Activated CD8-positive, alpha-beta memory T cell treated with anti-CD3 and anti-CD28 coated beads, Interleukin-2, amount 10 ng/mL, durations not matched to agents 7 days and 5 days (primary cell): ENCODE measurements at places on chromosomes 6 and 20. TPM values are rescaled to one million over a fixed set of nuclear protein-coding genes. Genes with fewer than 3 reads are reported as not detected.

GRCh38 chr6:158313989-158314388 is 1.7 kb downstream of the TULP4 start:
- no peak overlapping the region for H3K27ac ChIP-seq
- H3K36me3 ChIP-seq: peaks cover 34% of the 10 kb centered on the region
- H3K4me3 ChIP-seq: peak overlapping the region; percentile 22
- peak; percentile 60 for DNase-seq
- H3K4me1 ChIP-seq: peaks cover 22% of the 10 kb centered on the region
- H3K27me3 ChIP-seq: no peaks in the 10 kb centered on the region

GRCh38 chr6:158737710-158738615 is 81.2 kb downstream of the EZR start:
- no peak overlapping the region for H3K4me3 ChIP-seq
- DNase-seq: no peak
- peaks cover 82% of the 10 kb centered on the region for H3K36me3 ChIP-seq
- peak overlapping the region; percentile 1 for H3K27ac ChIP-seq
- no peaks in the 10 kb centered on the region for H3K27me3 ChIP-seq

- no peak overlapping the region for H3K4me3 ChIP-seq
- H3K27me3 ChIP-seq: no peaks in the 10 kb centered on the region
- peaks cover 4% of the 10 kb centered on the region for H3K4me1 ChIP-seq
- no peak for DNase-seq
- no peaks in the 10 kb centered on the region for H3K36me3 ChIP-seq
These were observed 174.9 kb downstream of the ISM1 start for GRCh38 chr20:13396022-13396421.

- H3K27me3 ChIP-seq: peaks cover 5% of the 10 kb centered on the region
- peaks cover 8% of the 10 kb centered on the region for H3K4me1 ChIP-seq
- H3K36me3 ChIP-seq: peaks cover 5% of the 10 kb centered on the region
- no peak overlapping the region for H3K27ac ChIP-seq
These were observed 244.7 kb downstream of the PTPRK start for GRCh38 chr6:128275681-128276080.

- peaks cover 2% of the 10 kb centered on the region for H3K27me3 ChIP-seq
- no peak overlapping the region for H3K27ac ChIP-seq
- H3K4me1 ChIP-seq: peaks cover 1% of the 10 kb centered on the region
- no peak for DNase-seq
- H3K4me3 ChIP-seq: no peak overlapping the region
These were observed 212.8 kb upstream of the FUT9 start for GRCh38 chr6:95802978-95803377.

DNA sequence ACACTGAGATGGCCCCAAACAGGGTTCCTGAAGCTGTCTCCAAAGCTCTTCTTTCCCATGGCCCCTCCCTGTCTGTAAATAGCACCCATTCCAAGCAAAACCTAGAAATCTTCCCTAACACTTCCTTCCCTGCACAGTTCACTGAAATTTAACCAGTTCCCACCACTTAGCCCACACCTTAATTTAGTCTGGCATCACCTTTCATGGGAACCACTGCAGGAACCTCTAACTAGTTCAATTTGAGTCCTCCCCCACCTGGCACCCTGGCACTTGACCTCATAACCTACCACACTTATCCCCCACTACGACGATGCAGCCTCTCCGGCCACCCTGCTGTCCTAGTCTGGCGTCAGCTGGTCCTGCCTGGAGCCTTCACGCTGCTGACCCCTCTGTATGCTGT is 278.7 kb downstream of the GMDS start:
- H3K4me1 ChIP-seq: no peaks in the 10 kb centered on the region
- no peak overlapping the region for H3K4me3 ChIP-seq
- no peak for DNase-seq

GRCh38 chr20:43477193-43477592 is 19.5 kb downstream of the SRSF6 start:
- no peak overlapping the region for H3K4me3 ChIP-seq
- peaks cover 19% of the 10 kb centered on the region for H3K27me3 ChIP-seq
- no peaks in the 10 kb centered on the region for H3K4me1 ChIP-seq
- DNase-seq: no peak
- no peaks in the 10 kb centered on the region for H3K36me3 ChIP-seq
- H3K27ac ChIP-seq: no peak overlapping the region

DNA sequence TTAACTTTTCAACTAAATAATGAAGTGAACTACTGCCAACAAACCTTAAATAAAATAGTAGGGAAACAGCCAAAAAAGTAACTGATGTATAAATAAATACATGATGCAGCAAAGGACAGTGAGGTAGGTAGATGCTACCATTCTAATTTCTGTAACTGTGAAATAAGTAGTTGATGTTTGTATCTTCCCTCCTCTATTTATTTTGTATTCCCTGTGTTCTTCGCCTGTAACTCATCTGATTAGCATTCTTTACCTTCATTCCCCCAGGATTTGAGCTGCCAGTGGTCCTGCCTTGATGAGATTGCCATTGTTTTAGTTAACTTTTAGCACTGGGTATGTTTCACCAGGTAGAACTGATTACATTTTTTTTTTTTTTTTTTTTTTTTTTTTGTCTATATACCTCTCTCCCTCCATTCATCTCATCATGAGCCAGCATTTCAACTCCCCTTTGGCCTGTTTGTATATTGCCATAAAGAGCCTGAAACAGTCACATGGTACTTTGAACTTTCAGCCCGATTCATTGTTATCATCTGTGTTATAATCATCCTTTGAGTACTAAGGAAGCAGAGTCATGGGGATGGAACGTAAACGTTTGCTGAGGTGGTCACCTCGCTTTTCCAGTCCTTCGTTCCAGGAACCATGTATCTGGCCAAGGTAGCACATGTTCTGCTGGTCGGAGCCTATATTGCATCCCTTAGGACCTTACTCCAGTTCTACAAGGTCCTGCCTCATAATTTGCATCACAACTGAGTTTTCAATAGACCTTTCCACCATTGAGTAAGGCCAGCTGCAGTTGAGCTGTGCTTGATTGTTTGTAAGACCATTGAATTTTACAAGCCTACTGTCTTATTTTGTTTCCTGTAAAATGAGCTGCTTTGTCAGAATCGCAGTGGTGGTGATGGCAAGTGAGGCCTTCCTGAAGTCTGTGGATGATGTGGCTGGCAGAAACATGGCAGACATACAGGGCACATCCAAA is 107.6 kb downstream of the JAG1 start:
- no peak overlapping the region for H3K4me3 ChIP-seq
- no peak overlapping the region for H3K27ac ChIP-seq
- H3K27me3 ChIP-seq: no peaks in the 10 kb centered on the region
- peaks cover 44% of the 10 kb centered on the region for H3K4me1 ChIP-seq
- peaks cover 24% of the 10 kb centered on the region for H3K36me3 ChIP-seq
- no peak for DNase-seq

GRCh38 chr20:15900443-15900842 is 672.8 kb downstream of the KIF16B start:
- peaks cover 7% of the 10 kb centered on the region for H3K4me1 ChIP-seq
- H3K36me3 ChIP-seq: no peaks in the 10 kb centered on the region
- no peaks in the 10 kb centered on the region for H3K27me3 ChIP-seq
- H3K27ac ChIP-seq: no peak overlapping the region
- DNase-seq: no peak

DNA sequence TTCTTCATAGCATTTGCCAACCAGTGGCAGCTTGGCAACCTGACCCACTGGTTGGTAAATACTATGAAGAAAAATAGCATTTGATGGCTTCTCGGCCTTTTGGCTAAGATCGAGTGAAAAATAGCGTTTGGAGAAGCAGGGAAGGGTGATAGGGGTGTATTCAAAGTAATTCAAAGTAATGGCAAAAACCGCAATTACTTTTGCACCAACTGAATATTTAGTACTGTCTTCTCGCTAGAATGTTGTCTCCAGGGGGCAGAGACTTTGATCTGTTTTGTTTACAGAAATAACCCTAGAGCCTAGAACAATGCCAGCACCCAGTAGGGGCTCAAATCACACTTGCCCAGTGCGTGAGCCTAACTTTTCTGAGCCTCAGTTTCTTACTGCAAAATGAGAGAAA is 106.1 kb downstream of the CDC5L start:
- H3K27me3 ChIP-seq: peaks cover 9% of the 10 kb centered on the region
- H3K27ac ChIP-seq: no peak overlapping the region
- H3K36me3 ChIP-seq: no peaks in the 10 kb centered on the region
- no peak for DNase-seq
- no peak overlapping the region for H3K4me3 ChIP-seq

DNA sequence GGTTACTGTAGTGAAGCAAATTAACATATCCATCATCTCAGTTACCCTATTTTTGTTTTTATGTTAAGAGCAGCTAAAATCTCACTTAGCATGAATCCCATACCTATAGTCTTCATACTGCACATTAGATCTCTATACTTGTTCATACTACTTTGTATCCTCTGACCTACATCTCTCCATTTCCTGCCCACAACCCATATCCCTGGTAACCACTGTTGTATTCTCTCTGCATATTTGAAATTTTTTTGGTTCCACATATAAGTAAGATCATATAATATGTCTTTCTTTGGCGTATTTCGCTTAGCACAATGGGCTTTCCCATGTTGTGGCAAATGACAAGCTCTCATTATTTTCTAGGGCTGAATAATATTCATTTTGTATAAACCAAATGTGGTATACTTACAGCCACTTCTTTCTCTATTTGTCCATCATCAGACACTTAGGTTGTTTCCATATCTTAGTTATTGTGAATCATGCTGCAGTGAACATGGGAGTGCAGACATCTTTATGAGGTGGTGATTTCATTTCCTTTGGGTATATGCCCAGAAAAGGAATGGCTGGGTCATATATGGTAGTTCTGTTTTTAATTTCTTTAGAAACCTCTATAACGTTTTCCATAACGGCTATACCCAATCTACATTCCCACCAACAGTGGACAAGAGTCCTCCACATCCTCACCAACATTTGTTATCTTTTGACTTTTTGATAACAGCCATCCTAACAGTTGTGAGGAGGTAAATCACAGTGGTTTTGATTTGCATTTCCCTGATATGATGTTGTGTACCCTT is 39.8 kb downstream of the BACH2 start:
- H3K4me1 ChIP-seq: peaks cover 36% of the 10 kb centered on the region
- H3K27me3 ChIP-seq: no peaks in the 10 kb centered on the region
- peak overlapping the region; percentile 67 for H3K27ac ChIP-seq
- peaks cover 56% of the 10 kb centered on the region for H3K36me3 ChIP-seq
- DNase-seq: peak; percentile 64

DNA sequence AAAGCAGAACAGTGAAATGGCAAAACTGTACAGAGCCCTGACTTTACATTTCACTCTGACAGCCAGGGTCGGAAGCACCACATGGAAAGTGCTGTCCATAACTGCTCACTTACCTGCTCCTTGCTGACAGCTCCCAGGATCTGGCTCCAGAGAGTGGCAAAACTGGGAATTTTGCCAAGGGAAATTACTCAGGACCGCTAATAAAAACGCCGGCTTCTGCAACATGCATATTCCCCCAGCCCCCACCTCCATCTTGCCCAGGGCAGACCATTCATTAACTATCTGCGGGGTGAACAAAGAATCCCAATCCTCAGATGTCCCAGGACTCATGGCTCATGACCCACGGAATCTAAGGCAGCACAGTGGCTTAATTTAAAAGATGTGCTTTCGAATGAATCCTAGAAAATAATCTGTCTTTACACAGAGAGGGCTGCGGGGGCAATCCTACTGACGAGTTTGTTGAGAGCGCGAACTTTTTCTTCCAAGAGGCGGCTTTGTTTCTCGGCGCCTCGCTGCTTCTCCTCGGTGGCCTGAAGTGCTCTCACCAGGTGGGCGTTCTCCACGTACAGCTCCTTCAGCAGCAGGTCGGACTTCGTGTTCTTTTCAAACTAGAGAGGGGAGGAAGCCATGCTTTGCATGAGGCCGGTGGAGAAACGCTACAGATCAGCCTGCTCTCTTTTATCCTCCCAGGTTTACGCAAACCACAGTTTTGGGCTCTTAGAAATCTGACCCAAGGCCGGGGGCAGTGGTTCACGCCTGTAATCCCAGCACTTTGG is 45.8 kb downstream of the GINS1 start:
- H3K4me3 ChIP-seq: no peak overlapping the region
- H3K27ac ChIP-seq: no peak overlapping the region
- no peaks in the 10 kb centered on the region for H3K4me1 ChIP-seq
- H3K27me3 ChIP-seq: no peaks in the 10 kb centered on the region
- no peak for DNase-seq

DNA sequence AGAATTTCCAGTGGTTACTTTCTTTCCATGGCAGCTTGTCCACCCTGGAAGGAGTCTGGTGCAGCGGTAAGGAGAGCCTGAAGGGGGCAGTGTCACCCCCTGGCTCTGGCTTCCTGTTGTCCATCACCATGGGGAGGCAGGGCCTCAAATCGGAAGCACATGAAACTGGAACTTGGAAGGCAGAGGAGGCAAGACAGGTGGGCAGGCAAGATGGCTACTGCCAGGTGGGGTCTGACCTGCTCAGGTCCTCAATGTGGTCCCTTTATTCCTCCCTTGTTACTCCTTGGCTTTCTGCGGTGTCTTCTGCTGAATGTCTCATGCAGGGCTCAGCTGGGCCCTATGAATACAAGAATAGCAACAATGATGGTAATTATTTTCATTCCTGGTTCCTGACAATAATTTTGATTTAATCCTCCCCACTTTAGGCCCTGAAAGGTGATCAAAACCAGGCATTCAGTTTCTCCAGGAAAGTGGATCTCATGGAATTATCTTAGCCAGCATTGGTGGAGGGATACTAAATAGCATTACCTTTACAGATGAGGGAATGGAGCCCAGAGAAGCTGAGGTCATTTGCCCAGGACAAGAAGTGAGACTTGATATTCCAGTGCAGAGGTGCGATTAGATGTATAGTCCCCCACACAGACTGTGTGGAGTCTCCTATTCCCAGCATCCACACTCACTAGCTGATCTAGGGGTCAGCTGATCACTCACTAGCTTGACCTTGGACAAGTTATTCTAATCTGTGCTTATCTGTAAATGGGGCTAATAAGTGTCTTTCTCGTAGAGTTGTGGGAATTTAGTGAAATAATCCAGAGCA is 17.6 kb upstream of the SNAI1 start:
- DNase-seq: no peak
- H3K27me3 ChIP-seq: no peaks in the 10 kb centered on the region
- no peak overlapping the region for H3K4me3 ChIP-seq
- no peak overlapping the region for H3K27ac ChIP-seq
- peaks cover 2% of the 10 kb centered on the region for H3K36me3 ChIP-seq

- H3K4me1 ChIP-seq: peaks cover 27% of the 10 kb centered on the region
- no peaks in the 10 kb centered on the region for H3K27me3 ChIP-seq
- peak overlapping the region; percentile 92 for H3K27ac ChIP-seq
- no peak for DNase-seq
- H3K36me3 ChIP-seq: peaks cover 25% of the 10 kb centered on the region
- H3K4me3 ChIP-seq: peak overlapping the region; percentile 85
These were observed 686 bp downstream of the GINS1 start for GRCh38 chr20:25408170-25408547.

Gene MYL9
- total RNA-seq: 0.96 TPM

Gene ARMH2
- 0.41 TPM for total RNA-seq

Gene SERPINB1
- 65.7 TPM for total RNA-seq

Gene CGAS
- total RNA-seq: 54.3 TPM

Gene RAET1L
- total RNA-seq: not detected

Gene VNN1
- not detected for total RNA-seq
